CD4-positive, alpha-beta T cell treated with Interleukin-10 for 1 hour (primary cell): ENCODE measurements at places on chromosomes 7 and 10.

GRCh38 chr7:126845331-126845730, 407.4 kb downstream of the GRM8 start:
- no peak for DNase-seq

- no peak for DNase-seq
These were observed 57.3 kb upstream of the SMIM30 start for GRCh38 chr7:113175525-113176104.

- DNase-seq: no peak
These were observed 51.0 kb downstream of the FAM171A1 start for GRCh38 chr10:15320118-15320517.

DNA sequence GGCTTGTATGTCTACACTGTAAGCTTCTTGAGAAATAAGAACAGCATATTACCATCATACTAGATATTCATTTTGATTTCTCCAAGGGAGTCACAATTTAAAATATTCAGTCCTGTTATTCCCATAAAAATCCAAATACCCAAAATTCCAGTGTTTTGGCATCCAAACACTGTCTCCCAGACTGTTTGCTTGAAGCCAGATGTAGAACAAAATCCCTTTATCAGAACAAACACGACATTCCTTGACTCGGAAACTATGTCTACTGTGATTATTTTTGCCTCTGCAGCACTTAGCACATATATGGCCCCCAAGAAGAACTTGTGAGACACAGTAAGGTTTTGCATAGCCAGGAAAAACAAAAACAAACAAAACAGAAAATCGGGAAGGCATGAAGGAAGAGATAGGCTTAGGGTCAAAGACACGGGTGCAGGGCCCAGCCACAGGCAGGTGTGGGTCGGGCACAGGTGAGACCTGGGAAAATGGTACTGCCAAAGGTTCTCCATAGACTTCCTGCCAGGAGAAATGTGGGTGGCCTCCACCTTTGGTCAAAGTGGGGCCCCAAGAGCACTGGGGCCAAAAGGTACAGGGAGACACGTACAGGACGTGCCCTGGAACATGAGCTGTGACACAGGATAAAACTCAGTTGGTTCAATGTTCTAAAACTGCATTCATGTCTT, 36.5 kb downstream of the CPXM2 start:
- no peak for DNase-seq

GRCh38 chr10:12945690-12946359, 55.7 kb downstream of the CCDC3 start:
- no peak for DNase-seq

- peak; percentile 37 for DNase-seq
These were observed 75.2 kb downstream of the DNAJB6 start for GRCh38 chr7:157412021-157412443.

DNA sequence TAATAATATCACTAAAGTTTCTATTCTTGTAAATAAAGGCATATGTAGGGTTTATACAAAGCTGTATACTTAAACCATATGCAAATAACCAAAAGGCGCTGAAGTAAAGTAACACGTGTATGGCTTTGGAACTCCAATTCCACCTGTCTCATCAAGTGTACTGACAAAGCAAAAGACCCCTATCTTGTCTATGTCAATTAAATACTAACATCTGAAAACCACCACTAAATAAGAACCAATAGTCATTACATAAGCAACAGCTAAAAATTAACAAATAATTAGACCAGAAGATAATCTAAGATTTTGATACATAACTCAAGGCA, 93.9 kb downstream of the KMT2C start:
- no peak for DNase-seq

GRCh38 chr10:4011136-4011812, 226.3 kb upstream of the KLF6 start:
- no peak for DNase-seq

- no peak for DNase-seq
These were observed 44.2 kb upstream of the PPP2R2D start for GRCh38 chr10:131856441-131857094.
